ENCODE measurements at places on chromosomes 2 and 18.

GRCh38 chr2:150271952-150272802 lies 215.3 kb downstream of the RND3 start:
- no peak for DNase-seq

GRCh38 chr18:45202061-45202460 lies 413.2 kb upstream of the SLC14A2 start:
- no peak for DNase-seq

- DNase-seq = no peak
Observed at GRCh38 chr18:75422341-75422910, 5.1 kb downstream of the SMIM21 start.

DNA sequence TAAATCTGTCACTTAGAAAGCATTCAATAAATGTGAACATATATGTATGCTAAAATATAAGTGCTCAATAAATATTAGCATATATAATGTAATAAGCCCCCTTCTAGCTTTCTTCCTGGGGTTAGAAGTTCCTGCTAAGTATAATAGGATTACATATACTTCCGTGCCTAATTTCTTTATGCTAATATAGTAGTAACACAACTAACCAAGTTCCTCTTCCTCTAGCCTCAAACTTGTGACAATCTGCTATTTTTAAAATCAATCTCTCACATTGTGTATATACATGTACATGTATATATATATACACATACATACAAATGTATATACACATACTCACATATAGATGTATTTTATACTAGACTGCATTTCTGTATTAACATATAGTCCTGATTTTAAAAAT lies 32.2 kb downstream of the TLK1 start:
- DNase-seq = no peak

DNA sequence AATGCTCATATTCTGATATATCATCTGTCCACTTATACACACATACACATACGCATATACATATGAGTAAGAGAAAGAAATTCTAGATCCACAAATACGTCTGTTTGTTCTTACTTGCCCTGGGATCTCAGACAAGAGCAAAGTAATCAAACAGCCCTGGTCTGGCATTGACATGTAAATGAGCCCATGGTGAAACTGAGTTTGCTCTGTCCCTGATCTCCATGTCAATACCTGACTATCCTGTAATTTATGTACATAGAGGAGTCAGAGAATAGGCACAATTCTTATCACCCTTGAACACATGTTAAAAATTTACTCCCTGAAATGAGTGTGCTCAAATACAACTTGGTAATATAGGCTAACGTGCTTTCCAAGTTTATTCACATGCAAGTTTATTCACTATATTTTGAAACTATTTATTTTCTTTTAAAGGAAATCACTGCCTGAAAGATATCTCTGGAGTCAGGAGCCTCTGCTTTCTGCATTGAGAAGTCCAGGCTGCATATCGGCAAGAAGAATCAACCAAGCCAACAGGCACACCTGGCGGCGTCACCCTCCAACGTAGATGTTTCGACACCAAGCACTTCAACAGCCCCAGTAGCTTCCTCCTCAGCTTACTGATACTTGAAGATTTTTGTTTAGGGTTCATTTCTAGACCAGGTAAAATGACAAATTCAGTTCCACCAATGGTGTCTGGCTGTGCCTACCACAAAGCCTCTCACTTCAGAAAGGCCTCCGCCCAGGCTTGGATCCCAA lies 100.6 kb downstream of the CMPK2 start:
- DNase-seq = no peak

- DNase-seq = no peak
Observed at GRCh38 chr18:76405681-76406356, 89.2 kb downstream of the ZNF516 start.

GRCh38 chr2:78309460-78309859 lies 716.0 kb upstream of the REG3G start:
- DNase-seq = no peak

DNA sequence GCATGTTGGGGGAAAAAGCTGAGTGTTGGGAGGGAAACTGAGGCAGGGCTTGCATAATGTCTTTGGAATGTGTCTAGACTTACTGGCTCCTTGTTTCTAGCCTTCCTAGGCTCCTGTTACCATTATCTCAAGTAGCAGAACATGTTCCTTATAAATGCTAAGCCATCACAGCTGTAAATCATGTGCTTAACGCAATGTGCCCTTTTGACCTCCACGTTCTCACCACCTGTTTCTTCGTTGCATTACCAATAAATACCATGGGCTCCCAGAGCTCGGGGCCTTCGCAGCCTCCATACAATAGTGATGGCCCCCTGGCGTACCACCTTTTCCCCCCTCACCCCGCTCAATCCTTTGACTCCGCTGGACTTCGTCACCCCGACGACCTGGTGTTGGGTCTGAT lies 54.0 kb upstream of the CWC22 start:
- no peak for DNase-seq

DNA sequence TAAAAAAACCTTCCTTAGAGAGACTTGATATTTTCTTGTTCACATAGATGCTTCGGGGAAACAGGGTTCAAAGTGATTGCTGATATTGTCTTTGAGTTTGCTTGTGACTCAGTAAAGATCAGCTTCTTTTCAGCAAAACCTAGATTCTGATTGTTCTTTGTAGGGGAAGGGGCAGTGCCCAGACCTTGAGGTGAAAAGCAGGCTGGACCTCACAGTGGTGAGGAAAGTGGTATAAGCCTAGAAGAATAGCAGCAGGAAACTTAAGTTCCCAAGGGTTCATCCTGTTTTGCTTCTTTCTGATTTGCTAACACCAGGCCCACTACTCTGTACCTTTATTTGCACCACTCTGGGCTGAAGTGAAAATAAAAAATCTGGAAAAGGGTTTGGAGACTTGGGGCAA lies 20.9 kb downstream of the UBXN4 start:
- DNase-seq = no peak

- no peak for DNase-seq
Observed at GRCh38 chr2:74573747-74574562, 19.4 kb downstream of the DOK1 start.

- no peak for DNase-seq
Observed at GRCh38 chr2:75311993-75312392, 112.7 kb upstream of the TACR1 start.

DNA sequence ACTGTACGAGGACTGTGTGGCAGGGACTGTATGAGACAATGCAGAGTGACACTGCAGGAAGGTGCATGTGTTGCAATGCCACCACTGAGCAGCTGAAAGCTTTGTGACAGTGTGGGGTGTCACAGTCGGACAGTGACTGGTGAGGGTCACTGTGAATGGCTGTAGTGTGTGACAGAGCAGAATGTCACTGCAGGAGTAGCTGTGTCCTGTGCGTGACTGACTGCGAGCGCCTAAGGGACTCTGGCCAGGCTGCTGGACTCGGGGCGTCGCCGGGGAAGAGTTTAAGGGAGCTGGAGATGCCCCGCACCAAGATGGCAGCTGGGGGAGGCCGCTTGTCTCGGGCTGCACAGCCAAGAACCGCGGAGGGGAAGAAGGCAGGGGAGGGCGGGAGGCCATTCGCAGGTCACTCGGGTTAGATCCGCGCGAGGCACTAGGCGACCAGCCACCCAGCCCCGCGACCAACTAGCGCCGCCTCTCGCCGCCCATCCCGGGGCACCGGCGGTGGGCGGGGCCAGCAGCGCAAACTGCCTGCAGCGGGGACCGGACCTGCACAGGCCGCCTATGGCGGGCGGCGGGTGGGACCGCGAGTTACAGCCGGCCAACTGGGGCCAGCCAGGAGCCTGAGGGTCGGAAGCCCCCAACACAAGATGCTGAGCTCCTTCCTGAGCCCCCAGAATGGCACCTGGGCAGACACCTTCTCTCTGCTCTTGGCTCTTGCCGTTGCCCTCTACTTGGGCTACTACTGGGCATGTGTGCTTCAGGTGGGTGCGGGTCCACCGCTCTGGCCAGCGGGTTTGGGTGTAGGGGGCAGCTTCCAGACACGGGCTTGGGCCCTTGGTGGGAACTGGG lies at the start of gene ABHD1:
Gene ABHD1 (plus strand): TSS at position 514 of the 849 bp plus-strand sequence. CDS start 134 bp downstream, at position 648.
- DNase-seq = peak; percentile 64

DNA sequence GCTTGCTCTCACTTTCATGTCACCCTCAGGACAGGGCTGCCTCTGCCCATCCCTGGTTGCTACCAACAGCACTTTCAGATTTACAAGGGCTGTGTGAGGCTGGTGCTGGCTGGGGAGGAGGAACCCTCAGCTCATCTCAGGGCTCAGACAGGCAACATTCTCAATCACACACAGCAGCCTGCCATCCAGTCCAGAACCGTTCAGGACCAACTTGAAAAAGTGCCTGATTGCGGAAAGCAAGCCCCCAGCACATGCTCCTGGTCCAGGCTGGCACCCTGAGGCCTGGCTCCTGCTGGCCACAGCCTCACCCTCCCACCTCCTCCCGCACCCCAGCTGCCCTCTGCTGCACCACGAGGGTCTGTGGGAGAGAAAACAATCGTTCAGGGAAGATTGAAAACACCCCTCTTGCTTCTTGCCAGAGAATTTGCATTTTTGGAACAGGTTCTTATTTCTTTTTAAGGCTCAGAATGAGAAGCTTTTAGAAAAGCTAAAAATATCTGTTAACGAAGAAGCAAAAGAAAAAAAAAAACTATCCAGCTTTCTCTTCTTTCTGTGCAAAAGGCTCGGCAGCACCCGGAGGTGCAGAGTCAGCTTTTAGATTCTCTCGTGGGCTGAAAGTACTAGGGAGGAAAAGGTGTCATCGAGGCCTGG lies 403.8 kb upstream of the ID2 start:
- no peak for DNase-seq

- DNase-seq = no peak
Observed at GRCh38 chr18:76131738-76132137, 363.3 kb downstream of the ZNF516 start.

DNA sequence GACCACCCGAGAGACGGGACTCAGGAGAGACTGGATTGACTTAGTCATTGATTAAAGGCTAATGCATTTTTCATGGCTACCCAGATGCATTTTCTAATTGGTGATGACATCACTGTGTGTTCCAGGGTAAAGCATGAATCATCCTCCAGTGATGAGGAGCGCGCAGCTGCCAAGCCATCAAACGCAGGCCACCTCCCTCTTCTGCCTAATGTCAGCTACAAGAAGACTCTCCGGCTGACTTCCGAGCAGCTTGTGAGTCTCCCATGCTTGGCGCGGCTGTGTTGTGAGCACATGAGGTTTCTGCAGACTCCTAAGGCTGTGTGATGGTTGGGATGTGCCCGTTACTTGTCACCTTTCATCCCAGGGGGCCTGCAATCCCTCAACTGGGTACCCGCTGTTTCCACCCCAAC lies 56.4 kb downstream of the LPIN1 start:
- DNase-seq = no peak

DNA sequence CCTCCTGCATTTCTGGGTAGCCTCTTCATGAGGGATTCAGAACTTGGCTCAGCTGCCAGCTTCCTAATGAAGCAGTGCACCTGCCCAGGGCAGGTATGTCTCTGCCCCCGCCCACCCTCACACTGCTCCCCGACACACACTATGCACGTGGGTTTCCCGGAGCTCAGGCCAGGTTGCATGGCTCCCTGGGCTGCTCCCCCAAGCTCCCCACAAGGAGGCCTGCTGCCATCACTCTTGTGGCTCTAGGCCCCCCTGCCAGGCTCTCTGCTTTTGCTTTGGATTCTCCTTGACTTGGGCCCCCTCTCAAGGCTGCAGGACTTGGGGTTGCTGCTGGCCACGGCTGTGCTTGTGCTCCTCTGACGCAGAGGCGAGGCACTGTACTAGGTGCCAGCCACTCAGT lies 43.6 kb downstream of the ADD2 start:
- no peak for DNase-seq

DNA sequence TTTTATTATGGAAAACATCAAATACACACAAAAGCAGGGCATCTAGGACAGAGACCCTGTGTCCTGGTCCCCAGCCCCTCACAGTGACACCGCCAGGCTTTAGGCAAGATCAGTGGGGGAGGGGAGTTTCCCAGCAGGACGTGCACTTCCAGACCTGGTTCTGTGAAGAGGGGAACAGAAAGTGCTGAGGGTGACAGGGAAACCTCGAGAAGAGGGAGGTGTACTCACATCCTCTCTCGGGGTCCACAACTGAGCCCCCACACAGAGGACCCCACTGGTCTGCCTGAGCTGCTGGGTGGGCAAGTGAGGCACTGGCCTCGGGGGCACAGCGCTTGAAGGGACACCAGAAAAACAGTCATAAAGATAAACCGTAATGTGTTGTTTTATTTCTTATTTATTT lies 4.4 kb upstream of the GPR35 start:
- no peak for DNase-seq

GRCh38 chr2:218555527-218555926 lies 12.6 kb downstream of the USP37 start:
- no peak for DNase-seq

DNA sequence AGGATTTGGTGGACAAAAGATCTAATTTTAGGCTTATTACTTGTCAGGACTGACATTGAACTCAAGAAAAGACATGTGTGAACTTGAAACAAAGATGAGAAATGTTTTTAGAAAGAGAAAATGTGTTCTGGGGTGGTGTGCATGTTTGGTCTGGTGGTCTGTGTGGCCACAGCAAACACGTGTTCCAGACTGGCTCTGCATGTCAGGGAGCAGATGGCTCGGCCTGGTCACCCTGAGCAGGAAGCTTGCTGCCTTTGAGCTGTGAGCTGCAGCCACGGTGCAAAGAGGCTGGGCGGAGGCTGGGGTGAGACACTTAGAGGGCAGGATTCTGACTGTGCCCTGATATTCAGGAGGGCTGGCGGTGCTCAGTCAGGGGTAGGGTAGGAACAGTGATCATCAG lies 186.1 kb downstream of the CTIF start:
- DNase-seq = no peak

- no peak for DNase-seq
Observed at GRCh38 chr2:143284087-143284675, 155.0 kb downstream of the ARHGAP15 start.

DNA sequence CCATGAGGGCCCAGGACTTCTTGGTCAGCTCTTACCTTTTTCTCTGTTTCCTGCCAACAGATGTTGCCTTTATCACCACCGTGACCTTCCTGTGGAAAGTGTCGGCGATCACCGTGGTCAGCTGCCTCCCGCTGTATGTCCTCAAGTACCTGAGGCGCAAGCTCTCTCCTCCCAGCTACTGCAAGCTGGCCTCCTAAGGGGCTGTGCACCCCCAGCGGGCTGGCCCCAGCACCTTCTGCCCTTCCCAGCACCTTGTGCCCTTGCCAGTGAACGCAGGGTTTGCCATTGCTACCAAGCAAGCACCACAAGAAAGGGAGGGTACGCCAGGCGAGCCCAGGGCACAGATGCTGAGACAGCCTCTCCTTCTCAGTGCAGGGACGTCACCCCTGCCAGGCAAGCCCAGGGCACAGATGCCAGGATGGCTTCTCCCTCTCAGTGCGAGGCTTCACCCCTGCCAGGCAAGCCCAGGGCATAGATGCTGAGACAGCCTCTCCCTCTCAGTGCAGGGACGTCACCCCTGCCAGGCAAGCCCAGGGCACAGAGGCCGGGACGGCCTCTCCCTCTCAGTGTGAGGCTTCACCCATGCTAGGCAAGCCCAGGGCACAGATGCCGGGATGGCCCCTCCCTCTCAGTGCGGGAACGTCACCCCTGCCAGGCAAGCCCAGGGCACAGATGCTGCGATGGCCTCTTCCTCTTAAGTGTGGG lies 18.4 kb upstream of the NFATC1 start:
- no peak for DNase-seq

GRCh38 chr2:144015655-144016245 lies 504.2 kb downstream of the ZEB2 start:
- DNase-seq = no peak

GRCh38 chr2:174595116-174595809 lies 2.3 kb downstream of the WIPF1 start:
- DNase-seq = no peak

All from stimulated activated CD4-positive, alpha-beta T cell treated with anti-CD3 and anti-CD28 coated beads, Interleukin-12 subunit alpha, Interleukin-12 subunit beta, amount 100 ng/mL, for 4 hours (primary cell).